Bronchus fibroblast of lung (primary cell): ENCODE measurements at places on chromosomes 2 and 18. TPM values are rescaled to one million over a fixed set of nuclear protein-coding genes. Genes with fewer than 3 reads are reported as not detected.

Gene CYS1
- total RNA-seq = 0.30 and 0.50 TPM in 2 replicates

Gene MC2R
- total RNA-seq = not detected in 2 replicates

Gene RPL37A
- total RNA-seq = 1,246 and 1,311 TPM in 2 replicates

Gene SP140L
- 4.0 and 4.9 TPM in 2 replicates for total RNA-seq

Gene SGPP2
- total RNA-seq = 0.17 TPM in 1 of 2 replicates, not detected in the other
